ENCODE measurements at places on chromosomes 11 and 22.

DNA sequence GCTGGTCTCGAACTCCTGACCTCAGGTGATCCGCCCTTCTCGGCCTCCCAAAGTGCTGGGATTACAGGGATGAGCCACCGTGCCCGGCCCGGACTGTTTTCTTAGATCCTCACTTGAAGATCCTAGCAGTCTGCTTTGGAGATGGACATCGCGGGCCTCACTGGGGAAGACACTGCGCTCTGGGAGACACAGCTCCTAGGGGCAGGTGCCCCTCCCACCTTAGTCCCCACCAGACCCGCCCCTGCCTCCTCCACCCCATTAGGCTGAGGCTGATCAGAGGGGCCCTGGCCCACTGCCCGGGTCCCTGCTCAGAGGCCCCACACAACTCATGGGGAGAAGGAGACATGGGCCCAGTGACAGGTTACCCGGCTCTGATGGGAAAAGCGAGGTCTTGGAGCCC is 11.3 kb upstream of the LTO1 start:
- peaks cover 16% of the 10 kb centered on the region for H3K27me3 ChIP-seq
- no peak for DNase-seq
- no peak overlapping the region for H3K4me3 ChIP-seq
- no peaks in the 10 kb centered on the region for H3K4me1 ChIP-seq
- H3K27ac ChIP-seq: no peak overlapping the region

DNA sequence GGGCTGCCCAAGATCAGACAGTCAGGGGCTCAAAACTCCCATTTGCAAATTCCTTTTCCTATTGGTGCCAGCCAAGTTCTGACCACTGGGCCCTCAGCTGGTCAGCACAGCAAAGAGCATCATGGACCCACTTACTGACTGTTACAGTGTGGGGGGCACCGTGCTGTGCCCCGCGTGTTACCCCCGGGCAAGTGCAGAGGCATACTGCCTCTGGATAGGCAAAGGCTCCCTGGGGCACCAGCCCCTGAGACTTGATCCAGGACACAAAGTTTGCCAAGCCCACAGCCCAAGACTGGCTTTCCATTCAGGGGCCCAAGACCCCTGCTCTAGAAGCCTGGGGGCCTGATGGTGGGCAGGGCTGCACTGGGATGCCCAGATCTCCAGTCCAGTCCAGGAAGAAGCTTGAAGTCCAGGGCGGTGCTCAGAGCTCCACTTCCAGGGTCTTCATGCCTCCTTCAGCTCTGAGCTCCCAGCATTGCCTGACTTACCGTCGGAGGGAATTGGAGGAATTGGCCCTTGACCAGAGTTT is 6.6 kb downstream of the LRRC32 start:
- H3K27ac ChIP-seq: peak overlapping the region; percentile 93
- DNase-seq: no peak
- peaks cover 44% of the 10 kb centered on the region for H3K36me3 ChIP-seq

- no peaks in the 10 kb centered on the region for H3K4me1 ChIP-seq
- no peaks in the 10 kb centered on the region for H3K36me3 ChIP-seq
- H3K27me3 ChIP-seq: peaks cover 4% of the 10 kb centered on the region
- H3K4me3 ChIP-seq: no peak overlapping the region
These were observed 30.2 kb downstream of the TESMIN start for GRCh38 chr11:68721075-68721474.

DNA sequence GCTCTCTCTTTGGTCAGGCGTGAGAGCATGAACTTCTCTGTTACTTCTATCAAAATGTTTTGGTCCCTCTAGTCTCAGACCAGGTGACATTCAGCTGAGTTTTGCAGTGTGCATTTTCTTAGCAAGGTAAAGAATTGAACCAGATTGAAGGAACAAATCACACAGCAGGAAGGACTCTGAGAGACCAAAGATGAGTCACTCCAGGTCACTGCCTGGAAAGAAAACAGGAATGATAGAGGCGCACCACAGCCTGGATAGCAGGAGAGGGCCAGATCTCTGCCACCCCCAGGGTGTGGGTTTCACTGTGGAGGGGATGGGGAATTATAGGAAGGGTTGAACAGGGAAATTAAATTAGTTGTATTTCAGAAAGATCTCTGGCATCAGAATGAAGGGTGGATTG is 788.3 kb downstream of the NTM start:
- H3K27me3 ChIP-seq: no peaks in the 10 kb centered on the region
- no peaks in the 10 kb centered on the region for H3K36me3 ChIP-seq
- H3K4me1 ChIP-seq: no peaks in the 10 kb centered on the region
- H3K4me3 ChIP-seq: no peak overlapping the region

GRCh38 chr11:73394416-73395296 is 18.5 kb downstream of the RELT start:
- DNase-seq: no peak
- no peaks in the 10 kb centered on the region for H3K36me3 ChIP-seq
- H3K27ac ChIP-seq: no peak overlapping the region
- H3K27me3 ChIP-seq: no peaks in the 10 kb centered on the region
- no peak overlapping the region for H3K4me3 ChIP-seq
- H3K4me1 ChIP-seq: peaks cover 29% of the 10 kb centered on the region

DNA sequence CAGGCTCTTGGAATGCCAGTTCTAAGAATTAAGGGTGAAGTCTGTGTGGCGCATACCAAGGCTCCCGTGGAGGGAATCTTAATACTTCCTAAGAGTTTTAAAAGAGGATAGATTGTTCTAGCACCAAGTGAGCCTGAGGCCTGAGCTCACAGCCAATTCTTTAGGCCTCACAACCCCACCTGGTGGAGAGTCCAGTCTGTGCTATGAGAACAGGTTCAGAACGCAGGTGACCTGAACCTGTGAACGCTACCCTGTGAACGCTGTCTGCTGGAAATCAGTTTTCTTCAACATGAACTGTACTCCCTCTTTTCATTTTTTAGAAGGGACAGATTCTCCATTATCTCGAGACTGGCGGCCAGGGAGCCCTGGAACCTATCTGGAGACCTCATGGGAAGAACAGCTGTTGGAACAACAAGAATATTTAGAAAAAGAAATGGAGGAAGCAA is 43.2 kb upstream of the DLAT start:
- no peaks in the 10 kb centered on the region for H3K36me3 ChIP-seq
- no peak overlapping the region for H3K4me3 ChIP-seq
- DNase-seq: peak; percentile 39
- H3K27me3 ChIP-seq: no peaks in the 10 kb centered on the region
- peak overlapping the region; percentile 55 for H3K27ac ChIP-seq
- H3K4me1 ChIP-seq: no peaks in the 10 kb centered on the region

DNA sequence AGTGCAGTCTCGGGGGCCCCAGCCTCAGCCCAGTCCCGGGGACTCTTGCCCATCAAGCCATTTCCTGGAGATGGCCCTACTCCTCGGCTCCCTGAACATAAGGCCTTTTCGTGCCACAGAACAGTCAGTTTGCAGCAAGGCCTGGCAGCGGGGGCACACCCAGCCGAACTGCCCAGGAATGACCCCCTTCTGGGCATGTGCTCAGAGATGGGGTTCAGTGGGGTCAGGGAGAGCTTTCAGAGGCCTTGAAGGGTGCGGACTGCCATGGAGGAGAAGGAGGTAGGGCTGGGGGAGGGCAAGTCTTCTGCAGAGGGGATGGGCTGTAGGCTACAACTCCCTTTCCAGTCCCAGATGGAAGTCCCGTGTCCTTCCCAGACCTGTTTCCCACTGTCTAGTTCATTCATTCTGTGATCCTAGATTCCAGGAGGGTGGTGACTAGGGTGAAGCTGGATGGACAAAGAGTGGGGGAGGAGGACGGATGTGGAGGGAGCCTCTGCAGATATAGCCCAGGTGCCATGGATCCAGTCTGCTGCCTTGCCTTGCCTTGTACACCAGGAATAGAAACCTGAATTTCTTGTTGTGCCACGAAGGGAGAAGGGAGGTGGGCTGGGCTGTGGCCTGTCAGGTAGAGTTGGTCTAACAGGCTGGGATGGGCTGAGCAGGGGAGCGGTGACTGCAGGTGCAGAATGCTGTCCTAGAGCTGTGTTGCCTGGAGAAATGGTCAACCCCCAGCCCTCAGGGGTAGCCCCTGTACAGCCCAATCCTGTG is 14.2 kb upstream of the OMP start:
- H3K27ac ChIP-seq: no peak overlapping the region
- H3K36me3 ChIP-seq: no peaks in the 10 kb centered on the region
- no peaks in the 10 kb centered on the region for H3K27me3 ChIP-seq
- DNase-seq: peak; percentile 20
